ENCODE measurements at places on chromosomes 3 and 15. TPM values are rescaled to one million over a fixed set of nuclear protein-coding genes. Genes with fewer than 3 reads are reported as not detected.

Gene NIPA2
- 90.9 TPM for total RNA-seq

Gene TMC3
- total RNA-seq: not detected

Gene A4GNT
- not detected for total RNA-seq

Gene PAQR9
- not detected for total RNA-seq

Gene STAB1
- total RNA-seq: 1.1 TPM

Gene EXOG
- total RNA-seq: 12.9 TPM

Gene DNAH12
- total RNA-seq: 0.37 TPM
